ENCODE measurements at places on chromosomes 2 and 18.

DNA sequence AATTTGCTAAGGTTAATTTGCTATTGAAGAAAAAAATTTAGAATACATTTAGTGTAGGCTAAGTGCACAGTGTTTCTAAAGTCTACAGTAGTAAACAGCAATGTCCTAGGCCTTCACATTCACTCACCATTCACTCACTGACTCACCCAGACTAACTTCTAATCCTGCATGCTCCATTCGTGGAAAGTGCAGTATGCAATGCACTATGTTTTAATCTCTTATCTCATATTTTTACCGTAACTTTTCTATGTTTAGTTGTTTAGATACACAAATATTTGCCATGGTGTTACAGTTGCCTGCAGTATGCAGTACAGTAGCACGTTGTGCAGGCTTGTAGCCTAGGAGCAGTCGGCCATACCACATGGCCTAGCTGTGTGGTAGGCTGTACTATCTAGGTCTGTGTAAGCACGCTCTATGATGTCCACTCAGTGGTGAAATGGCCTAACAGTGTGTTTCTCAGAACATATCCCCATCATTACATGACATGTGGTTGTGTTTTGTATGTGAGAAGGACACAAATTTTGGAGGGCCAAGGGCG is 18.1 kb upstream of the RFX8 start:
- DNase-seq, result no peak

GRCh38 chr2:223523551-223524001 is 78.6 kb downstream of the SCG2 start:
- no peak for DNase-seq

DNA sequence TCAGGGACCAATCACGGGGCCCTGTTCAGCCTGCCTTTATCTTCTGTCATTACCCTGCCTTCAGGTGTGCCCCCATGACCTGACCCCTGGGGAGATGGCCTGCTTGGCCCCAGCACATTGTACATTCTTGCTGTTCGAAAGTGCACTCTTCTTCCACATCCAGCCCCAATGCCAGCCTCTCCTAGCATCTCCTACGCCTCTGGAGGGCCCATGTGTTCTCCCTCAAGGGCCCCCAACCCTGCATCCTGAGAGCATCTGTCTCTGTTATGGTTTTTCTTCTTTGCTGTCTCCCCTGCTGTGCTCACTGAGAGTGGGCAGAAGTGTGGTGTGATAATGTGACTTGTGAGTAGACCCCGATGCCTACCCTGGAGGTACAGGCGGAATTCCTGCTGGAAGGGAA is 41.5 kb upstream of the OTOS start:
- DNase-seq, result no peak

DNA sequence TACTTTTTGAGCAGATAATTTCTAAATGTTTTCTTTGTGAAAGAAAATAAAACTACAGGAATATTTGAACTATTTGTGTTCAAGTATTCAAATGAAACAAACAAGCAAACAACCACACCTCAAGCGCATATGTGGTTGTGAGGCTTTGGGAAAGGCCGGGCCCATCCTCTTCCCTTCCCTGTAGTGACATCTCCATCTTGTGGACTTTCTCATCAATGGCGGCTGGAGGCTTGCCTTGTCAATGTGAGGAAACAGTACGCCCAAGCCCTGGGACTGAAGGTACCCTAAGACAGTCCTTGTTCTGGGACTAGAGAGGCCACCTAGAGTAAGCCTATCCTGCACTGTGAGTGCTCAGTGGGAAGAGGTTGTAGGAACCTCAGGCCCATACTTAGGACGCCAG is 166.8 kb downstream of the TPGS2 start:
- DNase-seq, result no peak
